ENCODE measurements at places on chromosomes 2 and 18.

DNA sequence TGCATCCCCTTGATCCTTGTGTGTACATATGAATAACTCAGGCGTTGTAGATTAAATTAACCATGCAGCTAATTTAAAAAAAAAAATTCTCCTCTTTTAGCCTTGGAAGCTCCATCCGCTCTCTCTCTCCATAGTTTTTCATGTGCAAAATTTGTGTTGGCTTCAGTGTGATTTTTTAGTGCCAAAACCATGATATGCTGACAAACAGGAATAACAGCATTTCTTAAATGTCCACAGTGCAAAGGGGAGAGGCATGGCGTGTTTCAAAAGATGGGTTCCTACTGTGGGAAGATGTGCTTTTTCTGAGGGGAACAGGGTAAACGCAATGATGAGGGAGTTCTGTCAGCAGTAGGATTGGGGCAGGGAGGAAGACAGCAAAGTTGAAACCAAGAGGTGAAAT lies 247.0 kb downstream of the ICOS start:
- no peak for DNase-seq

DNA sequence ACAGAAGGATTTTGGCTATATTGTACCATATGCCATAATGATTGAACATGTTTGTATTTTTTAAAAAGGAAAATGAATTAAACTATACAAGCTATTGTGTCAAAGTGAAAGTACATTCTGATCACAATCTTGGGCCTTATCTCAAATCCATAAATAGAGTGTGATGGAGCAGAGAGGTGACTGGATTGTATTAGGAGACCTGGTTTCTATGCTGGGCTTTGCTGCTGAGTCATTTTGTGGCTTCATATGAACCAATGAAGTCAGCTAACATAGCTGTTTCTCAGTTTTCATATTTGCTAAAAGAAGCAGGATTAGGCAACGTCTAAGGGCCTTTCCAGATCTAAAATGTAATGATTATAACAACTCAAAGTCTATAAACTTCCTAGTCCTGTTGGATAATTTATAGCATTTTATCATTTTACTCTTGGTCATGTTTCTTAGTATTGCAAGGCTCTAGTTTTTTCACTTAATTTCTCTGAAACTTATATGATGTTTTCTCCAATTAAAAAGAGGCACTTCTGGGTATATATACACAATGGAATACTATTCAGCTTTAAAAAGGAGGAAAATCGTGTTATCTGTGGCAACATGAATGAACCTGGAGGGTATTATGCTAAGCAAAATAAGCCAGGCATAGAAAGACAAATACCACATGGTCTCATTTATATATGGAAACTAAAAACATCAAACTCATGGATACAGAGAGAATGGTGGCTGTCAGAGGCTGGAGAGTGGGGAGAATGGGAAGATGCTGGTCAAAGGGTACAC lies 112.3 kb downstream of the MEP1B start:
- no peak for DNase-seq

DNA sequence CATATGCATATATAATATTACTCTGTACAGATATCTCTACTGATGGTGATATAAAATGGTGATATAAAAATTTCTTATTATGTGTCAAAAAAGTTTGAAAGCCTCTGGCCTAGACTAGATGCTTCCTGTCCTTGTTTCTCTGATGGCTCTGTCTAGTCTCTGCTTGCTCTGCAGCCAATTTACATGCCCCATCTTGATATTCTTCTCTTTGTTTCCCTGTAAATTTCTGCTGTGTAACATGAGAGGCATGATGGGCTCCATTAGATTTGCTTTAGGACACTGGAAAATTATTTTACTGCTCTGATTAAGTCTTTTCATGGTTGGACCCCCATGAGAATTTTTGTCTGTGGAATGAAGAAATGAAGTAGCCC lies 24.3 kb downstream of the BABAM2 start:
- no peak for DNase-seq

GRCh38 chr2:46508312-46508711 lies 28.9 kb downstream of the TMEM247 start:
- DNase-seq, result no peak

DNA sequence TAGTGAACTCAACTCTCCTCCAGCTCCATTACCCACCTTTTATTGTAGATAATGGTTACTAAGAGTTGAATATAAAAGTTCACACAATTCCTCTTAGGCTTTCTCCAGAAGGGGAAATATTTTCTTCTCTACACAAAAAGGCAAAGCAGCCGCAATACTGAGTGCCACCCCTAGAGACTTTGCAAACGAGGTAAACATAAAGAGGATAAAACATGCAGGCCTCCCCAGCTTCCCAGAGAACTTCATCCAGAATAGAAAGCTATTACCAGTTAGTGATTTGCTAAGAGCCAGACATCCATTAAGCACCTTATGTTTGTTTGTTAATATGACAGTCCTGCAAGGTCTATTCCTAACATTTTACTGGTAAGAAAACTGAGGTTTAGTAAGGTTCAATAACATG lies 17.4 kb downstream of the ZNF521 start:
- no peak for DNase-seq

- DNase-seq, result no peak
Observed at GRCh38 chr2:105610576-105611332, 134.0 kb upstream of the NCK2 start.

All from activated CD8-positive, alpha-beta T cell treated with anti-CD3 and anti-CD28 coated beads, Interleukin-2, amount 10 ng/mL, durations not matched to agents 7 days and 5 days (primary cell).